Caco-2 (cell line): ENCODE measurements at places on chromosomes 7 and 10. TPM values are rescaled to one million over a fixed set of nuclear protein-coding genes. Genes with fewer than 3 reads are reported as not detected.

CPA2 gene
- 26.1 and 27.6 TPM in 2 replicates for total RNA-seq

ABCC2 gene
- total RNA-seq = 128 and 129 TPM in 2 replicates

PIK3CG gene
- not detected in 2 replicates for total RNA-seq

EPHB6 gene
- 2.7 and 3.9 TPM in 2 replicates for total RNA-seq

DNAJC1 gene
- 50.7 and 54.2 TPM in 2 replicates for total RNA-seq

EN2 gene
- total RNA-seq = 1.1 and 1.5 TPM in 2 replicates

SRRM3 gene
- 0.86 and 1.7 TPM in 2 replicates for total RNA-seq

CNPY1 gene
- not detected in 2 replicates for total RNA-seq

GRK5 gene
- 7.7 and 8.9 TPM in 2 replicates for total RNA-seq

MACC1 gene
- total RNA-seq = 87.7 and 96.7 TPM in 2 replicates

SPDYE8 gene
- total RNA-seq = not detected in 2 replicates

VAX1 gene
- total RNA-seq = not detected in 2 replicates

TUBAL3 gene
- 0.39 TPM in 1 of 2 replicates, not detected in the other for total RNA-seq

CRYGN gene
- total RNA-seq = not detected in 2 replicates

ZRANB1 gene
- 24.6 and 27.7 TPM in 2 replicates for total RNA-seq

PSMG3 gene
- total RNA-seq = 35.1 and 38.1 TPM in 2 replicates

ATOH7 gene
- total RNA-seq = 0.21 and 0.54 TPM in 2 replicates

MMP21 gene
- not detected in 2 replicates for total RNA-seq

OR6B1 gene
- total RNA-seq = not detected in 2 replicates

RPEL1 gene
- 0.21 TPM in 1 of 2 replicates, not detected in the other for total RNA-seq

SLC18A2 gene
- total RNA-seq = not detected in 2 replicates

DKK1 gene
- 1,709 and 1,866 TPM in 2 replicates for total RNA-seq

CALML5 gene
- not detected in 2 replicates for total RNA-seq

SRGN gene
- not detected in 2 replicates for total RNA-seq

HGF gene
- total RNA-seq = not detected in 2 replicates

ZNF503 gene
- 35.5 and 35.7 TPM in 2 replicates for total RNA-seq

FAM25C gene
- not detected in 2 replicates for total RNA-seq

UTF1 gene
- not detected in 2 replicates for total RNA-seq

HIF1AN gene
- 71.2 and 72.5 TPM in 2 replicates for total RNA-seq

EPHB4 gene
- 112 and 117 TPM in 2 replicates for total RNA-seq

SFTPA1 gene
- not detected in 2 replicates for total RNA-seq

SPDYE5 gene
- total RNA-seq = not detected in 2 replicates

KIF11 gene
- total RNA-seq = 37.7 TPM in 2 replicates

DYDC2 gene
- total RNA-seq = 0.23 TPM in 1 of 2 replicates, not detected in the other

ANKRD61 gene
- total RNA-seq = 0.32 TPM in 1 of 2 replicates, not detected in the other

LMTK2 gene
- 21.9 and 22.3 TPM in 2 replicates for total RNA-seq

NPTX2 gene
- not detected in 2 replicates for total RNA-seq

TMEM26 gene
- total RNA-seq = not detected in 2 replicates

SPAM1 gene
- not detected in 2 replicates for total RNA-seq

EFCAB10 gene
- total RNA-seq = not detected in 2 replicates

NOS3 gene
- total RNA-seq = 1.1 TPM in 1 of 2 replicates, not detected in the other

MICALL2 gene
- 14.7 and 15.4 TPM in 2 replicates for total RNA-seq

AASS gene
- 11.3 and 14.0 TPM in 2 replicates for total RNA-seq

TIMM23 gene
- total RNA-seq = 141 and 142 TPM in 2 replicates

PEX1 gene
- 19.5 and 20.1 TPM in 2 replicates for total RNA-seq

NPC1L1 gene
- 5.9 and 6.5 TPM in 2 replicates for total RNA-seq

MMRN2 gene
- total RNA-seq = 0.21 and 0.64 TPM in 2 replicates
